ENCODE measurements at places on chromosomes 7 and 10.
A peak's percentile ranks its signal among the peaks of the same experiment; 100 is the strongest.

DNA sequence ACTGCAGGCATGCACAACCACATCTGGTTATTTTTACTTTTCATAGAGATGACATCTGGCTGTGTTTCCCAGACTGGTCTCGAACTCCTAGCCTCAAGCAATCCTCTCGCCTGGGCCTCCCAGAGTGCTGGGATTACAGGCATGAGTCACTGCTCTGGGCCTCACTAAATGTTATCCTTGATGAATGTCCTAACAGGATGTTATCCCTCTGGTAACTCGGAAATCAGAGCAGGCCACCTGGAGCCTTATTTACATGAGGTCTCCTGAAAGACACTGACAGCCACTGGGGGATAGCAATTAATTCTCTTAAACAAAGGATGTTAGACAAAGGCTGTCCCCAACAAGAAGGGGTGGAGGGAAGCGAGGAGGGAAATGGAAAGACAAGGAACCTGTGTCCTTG lies 4.5 kb upstream of the ZNF438 start:
- DNase-seq: peak; percentile 49

- DNase-seq: no peak
Observed at GRCh38 chr10:103915796-103916195, 2.2 kb downstream of the STN1 start.

DNA sequence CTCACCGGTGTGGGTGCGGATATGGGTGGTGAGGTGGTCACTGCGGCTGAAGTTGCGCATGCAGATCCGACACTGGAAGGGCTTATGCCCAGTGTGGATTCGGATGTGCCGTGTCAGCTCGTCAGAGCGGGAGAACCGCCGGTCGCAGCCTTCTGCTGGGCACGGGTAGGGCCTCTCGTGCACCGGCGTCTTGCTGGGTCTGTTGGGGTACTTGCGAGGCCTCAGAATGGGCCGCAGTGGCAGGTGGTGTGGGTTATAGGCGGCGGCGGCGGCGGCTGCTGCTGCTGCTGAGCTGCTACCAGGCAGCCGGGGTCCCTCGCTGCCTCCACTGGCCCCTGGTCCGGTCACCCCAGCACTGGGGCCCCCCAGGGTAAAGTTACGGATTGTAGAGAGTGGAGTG lies 2.7 kb downstream of the EGR2 start:
- no peak for DNase-seq

DNA sequence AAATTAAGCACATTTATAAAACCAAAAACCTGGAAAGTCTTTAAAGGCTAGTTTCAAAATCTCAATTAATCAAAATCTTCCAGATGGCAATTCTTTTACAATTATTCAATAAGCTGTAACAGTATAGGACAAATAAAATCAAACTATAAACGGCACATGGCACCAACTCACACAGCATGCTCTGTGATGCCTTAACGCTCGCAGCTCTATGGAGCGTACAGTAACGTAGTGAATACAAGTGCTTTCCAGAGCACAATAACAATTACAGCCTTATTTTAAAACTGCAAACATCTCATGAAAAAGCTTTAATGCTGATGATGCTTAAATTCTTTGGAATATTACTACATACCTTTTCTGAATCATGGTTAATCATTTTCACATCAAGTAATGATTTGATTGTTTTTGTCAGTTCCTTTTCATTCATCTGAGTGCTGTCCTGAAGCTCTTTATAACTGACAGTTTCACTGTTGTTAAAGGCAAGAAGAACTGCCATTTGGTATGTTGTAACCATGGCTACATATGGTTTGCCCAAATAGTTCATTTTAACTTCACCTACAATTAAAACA lies 74.2 kb downstream of the CUL2 start:
- DNase-seq: no peak
